ENCODE measurements at places on chromosomes 5 and 9. TPM values are rescaled to one million over a fixed set of nuclear protein-coding genes. Genes with fewer than 3 reads are reported as not detected.

- H3K4me1 ChIP-seq: peaks cover 48% of the 10 kb centered on the region
- no peak for DNase-seq
- H3K27me3 ChIP-seq: no peaks in the 10 kb centered on the region
- H3K4me3 ChIP-seq: no peak overlapping the region
- no peaks in the 10 kb centered on the region for H3K36me3 ChIP-seq
Observed at GRCh38 chr5:34488984-34489383, 167.1 kb upstream of the RAI14 start.

- H3K27me3 ChIP-seq: no peaks in the 10 kb centered on the region
- H3K4me3 ChIP-seq: no peak overlapping the region
- no peak overlapping the region for H3K27ac ChIP-seq
- H3K4me1 ChIP-seq: 0 out of 2 replicates have a peak, but pooled peaks cover 9% of the 10 kb centered on the region
Observed at GRCh38 chr9:115913696-115914095, 239.9 kb upstream of the PAPPA start.

DNA sequence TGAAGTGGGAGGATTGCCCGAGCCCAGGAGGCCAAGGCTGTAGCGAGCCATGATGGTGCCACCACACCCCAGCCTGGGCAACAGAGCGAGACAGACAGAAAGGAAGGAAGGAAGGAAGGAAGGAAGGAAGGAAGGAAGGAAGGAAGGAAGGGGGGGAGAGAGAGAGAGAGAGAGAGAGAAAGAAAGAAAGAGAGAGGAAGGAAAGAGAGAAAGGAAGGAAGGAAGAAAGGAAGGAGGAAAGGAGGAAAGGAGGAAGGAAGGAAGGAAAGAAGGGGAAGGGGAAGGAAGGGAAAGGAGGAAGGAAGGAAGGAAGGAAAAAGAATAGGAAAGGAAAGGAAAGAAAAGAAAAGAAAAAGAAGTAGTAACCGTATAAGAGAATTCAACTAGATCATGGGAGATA is 20.8 kb upstream of the LHFPL2 start:
- DNase-seq: no peak
- no peak overlapping the region for H3K4me3 ChIP-seq
- no peak overlapping the region for H3K27ac ChIP-seq
- H3K27me3 ChIP-seq: no peaks in the 10 kb centered on the region
- no peaks in the 10 kb centered on the region for H3K4me1 ChIP-seq

- no peak overlapping the region for H3K27ac ChIP-seq
- no peaks in the 10 kb centered on the region for H3K4me1 ChIP-seq
- no peaks in the 10 kb centered on the region for H3K27me3 ChIP-seq
- no peak for DNase-seq
Observed at GRCh38 chr5:130743092-130743491, 422.0 kb downstream of the HINT1 start.

- peaks cover 48% of the 10 kb centered on the region for H3K4me1 ChIP-seq
- no peak overlapping the region for H3K27ac ChIP-seq
- no peaks in the 10 kb centered on the region for H3K27me3 ChIP-seq
Observed at GRCh38 chr5:96625365-96625764, 36.8 kb upstream of the CAST start.

- no peaks in the 10 kb centered on the region for H3K4me1 ChIP-seq
- DNase-seq: peak; percentile 42
- no peaks in the 10 kb centered on the region for H3K27me3 ChIP-seq
Observed at GRCh38 chr9:18317896-18318295, 156.1 kb upstream of the ADAMTSL1 start.

DNA sequence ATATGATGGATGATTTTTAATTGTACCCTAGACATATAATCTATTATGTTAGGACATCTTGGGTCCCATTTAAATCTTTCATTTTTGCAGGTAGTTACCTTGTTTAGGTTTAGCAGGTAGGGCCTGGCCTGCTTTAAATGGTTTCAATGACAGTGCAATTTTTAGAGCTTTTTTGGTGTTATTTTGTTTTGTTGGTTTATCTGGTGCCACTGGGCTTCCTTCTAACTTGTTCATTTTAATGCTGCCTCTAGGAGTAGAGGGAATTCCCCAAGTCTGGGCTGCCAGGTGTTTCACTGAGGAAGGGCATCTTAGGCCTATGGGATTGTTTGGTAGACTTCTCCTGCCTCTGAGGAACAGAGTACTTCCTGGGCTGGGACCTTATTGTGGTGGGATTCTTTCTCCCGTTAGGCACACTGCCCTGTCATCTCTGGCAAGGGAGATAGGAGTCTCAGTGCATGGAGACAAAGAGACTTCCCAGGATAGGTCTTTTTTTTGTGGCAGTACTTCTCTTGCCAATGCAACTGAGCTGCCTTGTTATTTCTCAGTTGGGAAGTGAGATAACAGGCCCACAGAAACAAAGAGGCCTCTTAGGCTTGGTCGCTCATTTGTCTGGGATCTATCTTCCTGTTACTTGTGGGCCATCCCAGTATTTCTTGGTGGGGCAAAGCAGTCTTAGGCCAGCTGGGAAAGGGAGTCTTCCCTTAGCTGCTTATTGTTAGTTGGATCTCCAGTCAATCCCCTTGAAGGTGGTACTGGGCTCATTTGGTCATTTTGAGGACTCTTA is 282.9 kb downstream of the FER start:
- peaks cover 9% of the 10 kb centered on the region for H3K4me1 ChIP-seq
- H3K36me3 ChIP-seq: no peaks in the 10 kb centered on the region
- no peak overlapping the region for H3K27ac ChIP-seq
- no peaks in the 10 kb centered on the region for H3K27me3 ChIP-seq
- H3K4me3 ChIP-seq: no peak overlapping the region

GRCh38 chr5:171419688-171420430 is 412 bp downstream of the FGF18 start:
- no peaks in the 10 kb centered on the region for H3K27me3 ChIP-seq
- H3K27ac ChIP-seq: no peak overlapping the region
- H3K4me3 ChIP-seq: peak overlapping the region; percentile 63

DNA sequence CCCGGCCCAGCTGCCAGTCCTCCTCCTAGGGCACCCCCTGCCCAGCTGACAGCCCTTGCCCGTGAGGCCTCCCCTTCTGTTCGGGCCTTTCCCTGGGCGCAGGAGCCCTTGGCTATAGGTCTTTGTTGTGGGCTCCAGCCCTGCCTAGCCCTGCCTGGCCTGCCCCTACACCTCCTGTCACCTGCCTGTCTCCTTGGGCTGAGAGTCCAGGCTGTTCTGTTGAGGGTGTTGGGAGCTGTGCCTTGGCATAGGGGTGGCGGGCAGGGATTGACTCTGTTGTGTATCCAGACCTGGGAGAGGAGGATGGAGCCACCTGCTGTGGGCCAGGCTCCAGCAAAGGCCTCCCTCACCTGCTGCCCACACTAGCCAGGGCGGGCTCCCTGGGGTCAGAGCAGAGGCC is 11.6 kb downstream of the FCN2 start:
- H3K27ac ChIP-seq: no peak overlapping the region
- no peaks in the 10 kb centered on the region for H3K4me1 ChIP-seq
- no peaks in the 10 kb centered on the region for H3K36me3 ChIP-seq

The ECM2 gene
- total RNA-seq: 5.4 TPM

The FABP6 gene
- not detected for total RNA-seq

The TRPM3 gene
- total RNA-seq: not detected

The ITK gene
- total RNA-seq: 0.11 TPM
